Umbilical cord (tissue), 2 donors: ENCODE measurements at places on chromosomes 2 and 18. TPM values are rescaled to one million over a fixed set of nuclear protein-coding genes. Genes with fewer than 3 reads are reported as not detected.

The MEIS1 gene
- 91.5 TPM for total RNA-seq

The SCYGR7 gene
- total RNA-seq, result not detected

The ACMSD gene
- total RNA-seq, result 3.1 TPM

The FOXD4L1 gene
- total RNA-seq, result 0.96 TPM

The PTPRM gene
- 49.1 TPM for total RNA-seq

The M1AP gene
- total RNA-seq, result 1.9 TPM

The LONRF2 gene
- total RNA-seq, result 3.4 TPM

The ACOXL gene
- 6.0 TPM for total RNA-seq

The IL1RL2 gene
- total RNA-seq, result not detected

The CDK15 gene
- 6.7 TPM for total RNA-seq
